ENCODE measurements at places on chromosomes 11 and 22. TPM values are rescaled to one million over a fixed set of nuclear protein-coding genes. Genes with fewer than 3 reads are reported as not detected.

OR52E8 gene
- total RNA-seq = not detected

C11orf42 gene
- total RNA-seq = not detected

PGA3 gene
- total RNA-seq = 0.21 TPM

SEZ6L gene
- 0.84 TPM for total RNA-seq

KCNK4 gene
- total RNA-seq = not detected

CSNK2A3 gene
- 1.3 TPM for total RNA-seq

PHOX2A gene
- not detected for total RNA-seq

MFNG gene
- 77.0 TPM for total RNA-seq

OR5B21 gene
- total RNA-seq = not detected

OR56A1 gene
- under 0.01 TPM for total RNA-seq

SCGB1C1 gene
- total RNA-seq = not detected

Data from mononuclear cell (primary cell).